Osteoblast (primary cell): ENCODE measurements at places on chromosomes 4 and X. TPM values are rescaled to one million over a fixed set of nuclear protein-coding genes. Genes with fewer than 3 reads are reported as not detected.

DNA sequence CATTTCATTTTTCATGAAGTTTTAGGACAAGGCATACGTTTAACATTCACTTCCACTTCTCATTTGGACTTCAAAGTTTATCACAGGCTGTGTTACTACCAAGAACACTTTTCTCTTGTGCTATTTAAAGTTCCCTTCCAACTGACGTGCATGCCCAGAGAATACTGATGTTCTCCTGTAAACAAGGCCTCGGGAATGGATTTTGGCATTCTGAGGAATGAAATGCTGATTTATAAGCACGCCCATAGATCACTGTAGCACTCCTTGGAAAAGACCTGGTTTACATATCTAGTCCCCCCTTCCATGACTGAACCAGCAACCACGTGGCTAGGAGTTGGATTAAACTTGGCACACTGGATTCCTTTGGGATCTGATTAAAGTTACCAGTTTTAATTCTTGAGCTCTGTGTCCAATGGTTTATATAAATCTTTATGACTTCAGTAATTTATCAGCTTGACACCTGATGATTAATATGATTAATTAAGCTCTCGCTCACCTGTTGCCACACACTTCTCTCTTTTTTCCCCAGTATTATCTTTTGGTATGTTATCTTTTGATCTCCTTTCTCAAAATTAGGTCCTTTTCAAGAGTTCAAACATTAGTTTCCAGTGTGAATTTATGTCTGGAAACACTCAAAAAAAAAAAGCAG lies 122.4 kb upstream of the HAND2 start:
- DNase-seq: no peak

DNA sequence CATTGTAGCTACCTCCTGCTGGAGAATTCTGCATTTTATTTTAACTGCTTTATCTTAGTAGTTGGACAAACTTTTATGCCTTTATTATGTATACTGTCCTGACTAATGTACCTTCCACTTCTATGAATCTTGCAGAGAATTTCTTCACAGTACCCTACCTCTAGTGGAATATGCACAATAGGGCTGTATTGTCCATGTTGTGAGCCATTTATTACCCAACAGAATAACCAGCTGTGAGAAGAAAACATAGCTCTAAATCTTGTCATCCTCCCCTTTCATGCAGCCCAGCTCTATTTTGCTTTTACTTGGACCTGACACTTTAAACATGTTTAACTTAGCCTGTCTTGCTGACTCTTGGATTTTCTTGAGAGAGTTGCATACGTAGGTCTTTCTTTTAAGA lies 56.2 kb downstream of the MCUB start:
- no peak for DNase-seq

GRCh38 chr4:113955948-113956347 lies 23.5 kb downstream of the ARSJ start:
- no peak for DNase-seq

DNA sequence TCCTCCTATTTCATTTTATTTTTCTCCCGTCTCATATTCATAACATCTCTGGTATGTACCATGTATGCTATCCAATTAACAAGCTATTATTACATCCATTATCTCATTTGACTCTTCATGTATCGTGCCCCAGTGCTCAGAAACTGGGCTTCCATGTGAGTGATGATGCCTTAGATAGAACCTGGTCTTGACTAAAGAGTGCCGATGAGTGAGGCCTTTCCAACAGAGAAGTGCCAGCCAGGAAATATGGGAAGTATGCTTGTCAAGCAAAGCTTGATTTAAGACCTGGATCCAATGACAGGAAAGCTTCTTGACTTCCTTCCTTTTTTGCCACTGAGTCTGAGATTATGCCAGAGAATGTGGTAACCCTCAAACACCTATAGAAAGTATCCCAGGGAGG lies 371.7 kb upstream of the FGF13 start:
- DNase-seq: no peak

HTN1 gene
- not detected in 2 replicates for total RNA-seq

GRCh38 chr4:16715482-16715881 lies 183.0 kb downstream of the LDB2 start:
- DNase-seq: no peak

HTN3 gene
- not detected in 2 replicates for total RNA-seq

FGB gene
- not detected in 2 replicates for total RNA-seq

DNA sequence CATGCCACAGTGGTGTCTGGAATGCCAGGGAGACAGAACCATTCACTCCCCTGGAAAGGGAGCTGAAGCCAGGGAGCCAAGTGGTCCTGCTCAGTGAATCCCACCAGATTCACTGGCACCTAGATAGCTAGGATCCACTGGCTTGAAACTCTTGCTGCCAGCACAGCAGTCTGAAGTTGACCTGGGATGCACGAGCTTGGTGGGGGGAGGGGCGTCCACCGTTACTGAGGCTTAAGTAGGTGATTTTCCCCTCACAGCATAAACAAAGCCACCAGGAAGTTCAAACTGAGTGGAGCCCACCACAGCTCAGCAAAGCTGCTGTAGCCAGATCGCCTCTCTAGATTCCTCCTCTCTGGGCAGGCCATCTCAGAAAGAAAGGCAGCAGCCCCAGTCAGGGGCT lies 413.3 kb downstream of the PRDM5 start:
- no peak for DNase-seq

GRCh38 chrX:54411732-54412131 lies 28.5 kb upstream of the TSR2 start:
- DNase-seq: no peak

DNA sequence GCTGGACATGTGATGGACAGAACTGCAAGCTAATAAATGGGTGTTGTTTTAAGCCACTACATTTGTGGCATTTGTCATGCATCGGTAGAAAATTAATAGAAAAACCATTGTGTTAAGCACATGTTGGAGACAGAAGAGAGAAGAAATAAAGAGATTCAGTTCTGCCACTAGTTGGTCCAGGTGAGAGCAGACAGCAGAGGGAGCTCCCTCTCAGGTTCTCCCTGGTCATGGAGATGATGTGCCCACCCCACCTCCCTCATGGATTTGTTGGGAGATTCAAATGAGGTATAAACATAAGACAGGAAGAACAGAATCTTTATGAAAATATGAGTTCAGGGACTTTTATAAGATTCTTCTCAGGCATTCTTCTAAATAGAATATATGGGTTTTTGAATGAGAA lies 36.8 kb upstream of the OCIAD2 start:
- DNase-seq: no peak

- no peak for DNase-seq
Measured at GRCh38 chr4:153962311-153963039, 173.6 kb upstream of the SFRP2 start.

GPM6B gene
- total RNA-seq: 1.1 and 1.8 TPM in 2 replicates

- no peak for DNase-seq
Measured at GRCh38 chr4:89708903-89709421, 128.0 kb downstream of the SNCA start.

XK gene
- under 0.01 TPM in 2 replicates for total RNA-seq

DNA sequence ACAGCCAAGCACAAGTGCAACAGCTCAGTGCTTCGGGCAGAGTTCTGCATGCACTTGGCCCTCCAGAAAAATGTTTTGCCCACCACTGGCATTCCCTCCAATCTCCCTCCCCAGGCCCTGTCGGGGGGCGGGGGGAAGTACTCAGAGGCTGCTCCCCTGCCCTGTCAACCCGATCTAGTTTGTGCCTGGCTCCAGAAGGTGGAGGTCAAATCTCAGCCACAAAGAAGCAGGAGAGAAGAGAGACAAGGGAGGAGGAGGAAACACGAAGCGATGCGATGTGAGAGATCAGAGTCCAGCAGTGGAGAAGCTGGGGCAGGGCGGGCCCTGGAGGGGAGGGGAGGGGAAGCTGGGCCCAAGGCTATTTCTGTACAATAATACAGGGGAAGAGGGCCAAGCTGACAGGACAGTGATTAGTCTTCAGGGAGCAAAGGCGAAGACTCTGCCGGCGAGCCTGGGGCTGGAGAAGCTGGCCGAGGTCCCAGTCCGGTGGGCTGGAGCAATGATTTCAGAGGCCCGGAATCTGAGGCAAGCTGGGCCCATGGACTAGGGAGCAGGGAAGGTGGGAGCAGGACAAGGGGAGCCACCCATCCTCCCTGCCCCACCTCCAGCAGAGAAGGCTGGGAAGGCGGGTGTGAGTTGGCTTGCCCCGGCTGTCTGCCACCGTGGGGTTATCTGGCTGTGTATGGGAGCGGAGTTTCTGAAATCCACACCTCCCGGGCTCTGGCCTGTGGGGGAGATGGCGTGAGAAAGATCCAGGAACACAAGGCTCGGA lies 167.1 kb downstream of the EFNB1 start:
- no peak for DNase-seq

SCML2 gene
- total RNA-seq: 0.88 and 1.4 TPM in 2 replicates

DNA sequence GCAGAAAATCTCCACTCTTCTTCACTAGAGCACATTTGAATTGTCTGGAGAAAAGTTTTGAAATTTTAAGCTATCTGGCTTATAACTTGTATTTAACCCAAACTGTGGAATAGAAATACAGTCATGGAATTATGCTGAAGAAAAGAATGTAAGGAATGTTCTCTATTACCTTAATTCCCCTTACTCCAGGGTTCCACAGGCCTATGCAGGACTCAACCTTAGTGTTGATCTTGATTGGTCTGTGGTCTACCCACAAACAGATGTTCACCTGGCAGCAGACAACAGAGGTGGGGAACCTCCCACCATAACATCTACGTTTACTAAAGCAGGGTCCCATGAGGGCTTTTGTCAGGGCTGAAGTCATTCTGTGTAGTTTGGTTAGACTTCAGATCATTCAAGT lies 189.3 kb upstream of the GPRIN3 start:
- no peak for DNase-seq
